ENCODE measurements at places on chromosomes 13 and 19.

DNA sequence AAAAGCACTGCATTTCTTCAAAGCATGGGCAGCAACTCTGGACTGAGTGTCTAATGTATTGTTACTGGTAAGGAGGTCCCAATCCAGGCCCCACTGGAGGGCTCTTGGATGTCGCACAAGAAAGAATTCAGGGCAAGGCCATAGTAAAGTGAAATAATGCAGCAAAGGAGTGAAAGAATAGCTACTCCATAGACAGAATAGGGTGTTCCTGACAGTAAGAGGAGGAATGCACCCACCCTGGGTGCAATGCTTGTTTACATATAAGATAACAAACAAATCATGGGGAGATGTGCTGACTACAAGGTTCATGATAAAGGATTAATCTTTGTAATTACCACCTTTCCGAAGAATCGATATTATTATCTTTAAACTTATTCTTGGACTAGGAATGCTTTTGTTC is 58.8 kb upstream of the ABCC4 start:
- no peak for DNase-seq

- DNase-seq = no peak
Observed at GRCh38 chr13:111314852-111315251, 5.6 kb upstream of the TEX29 start.

DNA sequence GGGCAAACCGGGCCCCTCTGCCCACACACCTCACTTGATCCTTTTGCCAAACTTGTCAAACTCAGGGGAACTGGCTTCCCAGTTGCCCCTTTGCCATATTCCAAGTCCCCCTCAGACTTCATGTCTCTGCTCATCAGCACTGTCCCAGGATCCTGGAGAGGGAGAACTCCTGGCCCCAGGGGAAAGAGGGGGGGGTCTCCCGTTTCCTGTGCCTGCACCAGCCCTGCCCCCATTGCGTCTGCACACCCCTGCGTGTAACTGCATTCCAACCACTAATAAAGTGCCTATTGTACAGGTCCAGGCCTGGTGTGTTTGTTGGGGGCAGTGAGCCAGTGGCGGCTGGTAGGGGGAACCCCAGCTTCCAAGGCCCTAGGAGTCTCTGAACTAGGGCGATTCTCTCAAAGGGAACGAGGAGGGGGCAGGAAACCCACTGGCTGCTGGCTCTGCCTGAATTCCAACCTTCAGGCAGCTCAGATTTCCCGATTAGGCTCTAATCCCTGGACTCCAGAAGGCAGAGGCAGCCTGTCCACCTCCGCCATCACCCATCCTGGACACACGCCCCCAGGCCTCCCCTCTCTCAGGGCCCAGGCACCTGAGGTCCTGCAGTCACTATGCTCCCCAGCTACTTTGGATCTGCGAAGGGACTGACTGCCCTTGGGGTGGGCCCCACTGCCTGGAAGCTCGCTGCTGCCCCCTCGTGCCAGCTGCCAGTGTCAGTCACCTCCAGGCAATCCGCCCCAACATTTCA is 9.7 kb upstream of the ILF3 start:
- DNase-seq = peak; percentile 90

DNA sequence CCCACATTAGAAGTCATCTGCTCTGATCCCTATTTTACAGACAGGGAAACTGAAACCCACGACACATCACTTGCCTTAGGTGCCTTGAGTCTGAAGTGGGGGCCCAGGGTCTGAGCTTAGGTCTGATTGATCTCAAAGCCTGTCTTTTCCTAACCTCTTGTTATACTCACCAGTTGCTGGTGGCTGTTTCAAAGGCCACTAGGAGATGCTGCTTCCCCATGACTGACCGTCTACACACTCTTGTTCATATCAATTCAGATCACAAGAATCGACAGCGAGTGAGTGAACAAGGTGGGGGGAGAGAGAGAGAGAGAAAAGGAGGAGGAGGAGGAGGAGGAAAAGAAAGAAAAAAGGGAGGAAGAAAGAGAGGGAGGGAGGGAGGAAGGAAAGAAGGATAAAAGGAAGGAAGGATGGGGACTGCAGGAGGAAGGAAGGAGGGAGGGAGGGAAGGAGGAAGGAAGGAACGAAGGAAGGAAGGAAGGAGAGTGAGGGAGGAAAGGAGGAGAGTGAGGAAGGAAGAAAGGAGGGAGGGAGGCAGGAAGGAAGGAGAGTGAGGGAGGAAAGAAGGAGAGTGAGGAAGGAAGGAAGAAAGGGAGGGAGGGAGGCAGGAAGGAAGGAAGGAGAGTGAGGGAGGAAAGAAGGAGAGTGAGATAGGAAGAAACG is 3.3 kb downstream of the OR10H1 start:
- no peak for DNase-seq

DNA sequence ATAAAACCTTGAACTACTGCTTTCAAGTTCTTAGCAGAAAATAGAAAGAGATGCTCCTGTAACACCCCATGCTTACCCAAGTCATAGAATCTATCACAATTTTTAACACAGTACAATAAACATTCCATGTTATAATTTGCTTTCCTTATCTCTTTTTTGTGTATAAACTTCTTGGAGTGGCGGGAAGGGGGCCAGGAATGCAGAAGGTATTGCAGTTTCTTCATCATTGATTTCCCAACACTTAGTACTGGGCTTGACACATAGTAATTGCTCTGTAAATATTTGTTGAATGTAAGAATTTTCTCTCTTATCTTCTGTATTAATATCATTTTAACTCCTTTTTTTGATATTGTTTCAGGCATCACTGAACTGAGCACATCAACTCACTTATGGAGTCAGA is 535.8 kb downstream of the KCTD12 start:
- DNase-seq = no peak

- peak; percentile 40 for DNase-seq
Observed at GRCh38 chr13:75481176-75482069, 546 bp downstream of the TBC1D4 start.

- no peak for DNase-seq
Observed at GRCh38 chr19:10086591-10087192, 575 bp downstream of the SHFL start.

- DNase-seq = no peak
Observed at GRCh38 chr13:44785401-44785800, 203.9 kb downstream of the NUFIP1 start.

- DNase-seq = no peak
Observed at GRCh38 chr19:51368366-51369282, at the start of gene CLDND2. TSS of gene CLDND2 (minus strand) at chr19:51369003. CDS start at chr19:51368577, 426 bp downstream.

DNA sequence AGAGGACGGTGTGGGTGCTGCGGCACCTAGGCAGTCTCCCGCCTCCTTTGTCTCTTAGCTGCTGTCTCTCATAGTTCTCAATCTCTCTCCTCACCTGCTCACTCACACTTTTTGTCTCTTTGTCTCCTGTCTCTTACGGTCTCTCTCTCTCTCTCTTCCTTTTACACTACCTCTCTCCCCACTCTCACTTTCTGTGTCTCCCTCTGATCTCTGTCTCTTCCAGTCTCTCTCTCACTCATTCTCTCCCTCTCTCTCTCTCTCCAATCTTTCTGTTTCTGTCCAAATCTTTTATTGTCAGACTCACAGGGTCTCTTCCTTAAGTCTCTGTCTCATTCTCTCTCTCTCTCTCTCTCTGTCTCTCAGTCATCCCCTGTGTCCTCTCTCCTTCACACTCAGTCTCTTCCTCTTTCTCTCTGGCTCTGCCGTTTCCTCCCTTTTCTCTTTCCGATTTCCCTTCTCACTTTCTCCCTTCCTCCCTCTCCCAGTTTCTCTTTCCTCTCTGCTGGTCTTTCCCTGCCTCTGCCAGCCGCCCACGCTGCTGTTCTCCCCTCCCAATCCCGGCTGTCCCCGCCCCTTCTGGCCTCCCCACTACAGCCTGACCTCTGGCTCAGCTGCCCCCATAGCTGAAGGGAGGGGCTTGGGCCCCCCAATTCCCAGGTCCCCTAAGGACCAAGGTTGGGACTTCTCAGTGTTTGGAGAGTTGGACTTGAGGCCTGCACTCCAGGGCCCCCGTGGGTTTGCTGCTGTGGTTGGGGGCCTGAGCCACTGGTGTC is at the start of gene PLEKHA4:
PLEKHA4 (minus strand) TSS at position 504 of the 773 bp plus-strand sequence. CDS start 997 bp downstream, outside the sequence.
- no peak for DNase-seq
